ENCODE measurements at places on chromosomes 13 and 19. TPM values are rescaled to one million over a fixed set of nuclear protein-coding genes. Genes with fewer than 3 reads are reported as not detected.

- no peak for DNase-seq
These were observed 3.1 kb downstream of the SHISA2 start for GRCh38 chr13:26048741-26049140.

DNA sequence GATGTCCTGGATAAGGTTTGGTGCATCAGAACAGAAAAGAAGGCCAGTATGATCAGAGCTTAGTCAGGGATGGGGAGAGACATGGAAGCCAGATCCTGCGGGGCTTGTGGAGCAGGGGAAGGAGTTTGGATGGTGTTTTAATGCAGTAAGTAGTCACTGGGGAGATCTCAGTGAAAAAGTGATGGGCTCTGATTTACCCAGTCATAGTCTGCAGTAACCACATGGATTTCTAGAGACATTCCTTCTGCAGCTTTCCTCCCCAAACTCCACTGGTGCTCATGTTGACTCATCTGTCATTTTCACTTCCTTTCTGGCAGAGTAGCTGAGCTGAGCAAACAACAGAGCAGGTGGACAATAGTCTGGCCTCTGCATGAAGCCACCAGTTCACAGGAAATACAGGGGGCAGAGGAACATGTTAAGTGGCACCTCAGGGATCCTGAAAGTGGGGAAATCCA, 144.1 kb downstream of the DPF1 start:
- DNase-seq, result peak; percentile 96

DNA sequence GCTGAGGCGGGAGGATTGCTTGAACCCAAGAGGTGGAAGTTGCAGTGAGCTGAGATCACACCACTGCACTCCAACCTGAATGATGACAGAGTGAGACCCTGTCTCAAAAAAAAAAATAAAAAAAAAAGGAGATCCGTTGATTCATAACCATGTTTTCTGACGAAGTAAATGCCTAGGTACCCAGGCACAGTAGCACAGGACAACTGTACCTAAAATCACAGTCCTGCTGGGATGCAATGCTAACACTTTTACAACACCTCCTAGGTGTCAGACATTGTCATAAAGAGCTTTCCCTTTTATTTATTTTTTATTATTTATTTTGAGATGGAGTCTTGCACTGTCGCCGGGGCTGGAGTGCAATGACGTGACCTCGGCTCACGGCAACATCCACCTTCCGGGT, 2.5 kb upstream of the TTC9B start:
- DNase-seq, result no peak

- no peak for DNase-seq
These were observed 1169.6 kb downstream of the EFNB2 start for GRCh38 chr13:105365831-105366230.

DNA sequence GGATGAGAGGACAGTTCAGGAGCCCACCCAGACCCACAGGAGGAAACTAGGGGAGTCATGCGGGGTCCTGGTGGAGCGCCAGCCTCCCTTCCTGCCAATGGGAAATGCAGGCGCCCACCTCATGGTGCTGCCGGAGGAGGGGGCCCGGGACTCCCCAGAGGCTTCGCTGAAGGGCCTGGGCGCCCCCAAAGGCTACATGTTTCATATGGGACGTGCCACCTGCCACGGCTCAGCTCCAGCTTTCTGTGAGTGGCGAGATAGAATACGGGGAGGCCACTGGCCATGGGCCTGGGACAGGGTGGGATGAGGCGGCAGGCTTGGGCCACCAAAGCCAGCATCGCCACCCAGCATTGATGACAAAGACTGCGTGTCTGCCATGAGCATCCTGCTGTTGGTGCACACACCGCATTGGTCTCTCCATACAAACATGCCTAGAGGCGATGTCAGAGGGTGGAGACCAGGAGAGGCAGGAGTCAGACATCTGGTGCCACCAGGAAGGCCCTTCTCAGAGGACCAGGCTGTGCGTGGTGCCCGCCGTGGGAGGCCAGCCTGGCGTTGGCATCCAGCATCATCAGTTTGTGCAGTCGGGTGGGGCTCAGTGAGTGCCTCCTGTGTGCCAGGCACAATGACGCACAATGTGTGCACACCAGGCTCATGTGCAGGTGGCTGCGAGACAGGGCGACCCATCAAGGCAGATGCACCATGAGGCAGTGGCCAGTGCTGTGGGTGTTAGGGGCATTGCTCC, 1.2 kb upstream of the F10 start:
- no peak for DNase-seq

DNA sequence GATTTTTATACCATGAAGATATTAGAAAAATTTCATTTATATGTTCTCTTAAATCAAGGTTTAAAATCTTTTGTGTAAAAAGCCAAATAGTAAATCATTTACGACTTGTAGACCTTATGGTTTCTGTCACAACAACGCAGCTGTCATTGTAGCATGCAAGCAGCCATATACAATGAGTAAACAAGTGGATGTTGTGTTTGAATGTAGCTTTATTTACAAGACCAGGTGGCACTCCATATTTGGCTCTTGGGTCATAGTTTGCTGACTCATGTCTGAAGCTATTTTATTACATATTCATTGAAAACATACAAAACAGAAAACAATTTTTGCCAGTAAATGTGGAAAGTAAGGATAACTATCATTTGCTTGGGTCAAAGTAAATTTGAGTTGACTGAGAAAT, 930.8 kb downstream of the SLITRK5 start:
- DNase-seq, result peak; percentile 15

GRCh38 chr13:38688674-38689073, 1.8 kb downstream of the FREM2 start:
- no peak for DNase-seq

GRCh38 chr19:47272448-47273312, 2.0 kb upstream of the INAFM1 start:
- DNase-seq, result peak; percentile 35

GRCh38 chr13:113803409-113804016, 44.5 kb downstream of the TMEM255B start:
- DNase-seq, result no peak

GRCh38 chr19:33513424-33513823, 8.2 kb downstream of the PEPD start:
- no peak for DNase-seq

DNA sequence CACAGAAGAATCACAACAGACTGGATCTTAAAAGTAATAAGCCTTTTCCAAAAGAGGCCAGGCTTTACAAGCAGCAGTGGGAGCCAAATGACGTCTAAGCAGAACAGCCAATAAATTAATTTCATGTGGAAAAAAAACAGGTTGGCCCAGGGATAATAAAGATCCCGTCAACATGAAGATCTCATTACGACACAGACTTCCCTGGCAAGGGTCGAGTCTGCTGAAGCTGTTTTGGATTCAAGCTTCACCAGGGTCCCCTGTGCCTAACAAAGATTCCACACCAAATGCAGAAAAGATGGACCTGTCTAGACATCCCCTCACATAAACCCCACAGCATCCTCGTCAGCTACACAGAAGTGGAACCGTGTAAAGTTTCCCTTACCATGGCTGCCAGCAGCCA, 215.1 kb upstream of the ZNF507 start:
- no peak for DNase-seq

DNA sequence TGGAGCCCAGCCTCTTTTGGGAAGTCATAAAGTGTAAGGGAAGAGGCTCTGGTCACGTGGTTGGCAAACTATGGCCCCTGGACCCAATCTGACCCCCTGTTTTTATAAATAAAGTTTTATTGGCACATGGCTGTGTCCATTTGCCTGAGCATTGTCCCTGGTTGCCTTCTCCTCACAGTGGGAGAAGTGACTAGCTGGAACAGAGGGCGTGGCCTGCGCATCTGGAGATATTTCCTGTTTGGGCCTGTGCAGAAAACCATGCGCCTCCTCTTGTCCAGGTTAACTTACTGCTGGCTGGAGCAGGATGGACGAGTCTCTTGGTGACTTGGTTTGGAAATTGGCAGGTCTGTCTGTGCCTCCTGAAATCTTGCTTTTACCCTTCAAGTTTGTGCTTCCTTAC, 48.3 kb downstream of the KDM4B start:
- no peak for DNase-seq

DNA sequence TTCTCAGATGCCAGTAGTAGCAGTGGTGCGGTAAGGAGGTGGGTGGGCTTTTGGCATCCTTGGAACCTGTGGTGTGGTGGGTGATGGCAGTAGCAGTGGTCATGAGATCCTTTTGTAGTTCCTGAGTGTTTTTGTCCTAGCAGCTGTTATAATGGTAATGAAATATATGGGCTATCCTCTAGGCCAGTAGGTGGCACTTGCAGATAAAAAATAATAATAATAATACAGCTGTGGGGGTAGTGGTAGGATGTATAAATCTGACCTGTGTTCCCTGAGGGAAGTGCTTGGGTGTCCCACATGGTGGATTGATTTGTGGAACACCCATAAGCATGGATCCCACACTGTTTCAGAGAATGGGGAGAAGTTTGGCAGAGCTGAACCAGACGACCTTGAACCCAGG, 334.0 kb downstream of the SLITRK5 start:
- peak; percentile 9 for DNase-seq

DNA sequence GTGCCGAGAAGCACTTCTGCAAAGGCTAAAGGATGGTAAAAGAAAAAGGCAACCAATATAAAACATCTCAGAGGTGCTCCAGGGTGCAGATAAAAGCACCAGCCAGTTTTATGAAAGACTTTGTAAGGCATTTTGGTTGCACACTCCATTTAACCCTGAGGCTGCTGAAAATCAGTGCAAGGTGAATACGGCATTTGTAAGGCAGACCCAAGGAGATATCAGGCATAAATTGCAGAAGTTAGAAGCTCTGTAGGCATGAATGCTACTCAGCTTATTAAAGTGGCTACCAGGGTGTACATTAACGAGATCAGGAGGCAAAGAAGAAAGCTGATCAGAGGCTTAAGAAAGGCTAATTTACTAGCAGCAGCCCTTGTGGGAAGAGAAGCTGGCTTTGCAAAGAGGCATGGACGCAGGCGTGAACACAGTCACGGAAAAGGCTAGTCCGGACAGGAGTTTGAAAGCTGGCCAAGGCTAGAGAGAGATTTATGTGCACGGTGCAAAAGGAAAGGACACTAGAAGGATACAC, 99.6 kb downstream of the ZNF429 start:
- peak; percentile 15 for DNase-seq

- DNase-seq, result no peak
These were observed at the start of gene TNNT1 for GRCh38 chr19:55149078-55150003. TNNT1 (minus strand) TSS chr19:55149206; CDS start chr19:55147157, 2,049 bp downstream.

DNA sequence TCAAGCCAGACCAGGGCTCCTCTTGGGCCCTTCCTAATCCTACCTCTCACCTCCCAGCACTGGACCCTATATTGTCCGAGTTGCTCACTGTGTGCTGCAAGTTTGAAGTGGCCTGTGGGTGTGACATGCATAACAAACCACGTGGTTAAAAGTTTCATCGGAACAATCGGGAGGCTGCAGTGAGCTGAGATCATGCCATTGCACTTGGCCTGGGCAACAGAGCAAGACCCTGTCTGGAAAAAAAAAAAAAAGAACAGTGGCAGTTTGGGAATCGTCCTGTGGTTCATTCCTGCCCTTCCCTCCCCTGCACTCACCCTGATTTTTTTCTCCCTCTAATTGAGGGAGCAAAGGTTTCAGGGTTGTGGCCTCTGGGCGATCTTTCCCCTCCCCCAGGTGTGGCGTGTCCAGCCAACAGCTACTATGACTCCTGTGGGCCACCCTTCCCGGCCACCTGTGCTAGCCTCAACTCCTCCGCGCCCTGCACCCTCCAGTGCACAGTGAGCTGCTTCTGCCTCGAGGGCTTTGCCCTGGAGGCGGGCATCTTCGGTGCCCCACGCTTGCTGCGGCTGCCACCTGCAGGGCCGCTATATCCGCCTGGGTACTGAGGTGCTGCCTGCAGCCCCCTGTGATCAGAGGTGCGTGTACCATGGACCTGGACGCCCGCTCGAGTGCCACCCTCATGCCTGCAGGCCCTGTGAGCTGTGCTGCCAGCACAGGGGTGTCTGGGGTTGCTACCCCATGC, 16.3 kb upstream of the FXYD3 start:
- DNase-seq, result no peak

DNA sequence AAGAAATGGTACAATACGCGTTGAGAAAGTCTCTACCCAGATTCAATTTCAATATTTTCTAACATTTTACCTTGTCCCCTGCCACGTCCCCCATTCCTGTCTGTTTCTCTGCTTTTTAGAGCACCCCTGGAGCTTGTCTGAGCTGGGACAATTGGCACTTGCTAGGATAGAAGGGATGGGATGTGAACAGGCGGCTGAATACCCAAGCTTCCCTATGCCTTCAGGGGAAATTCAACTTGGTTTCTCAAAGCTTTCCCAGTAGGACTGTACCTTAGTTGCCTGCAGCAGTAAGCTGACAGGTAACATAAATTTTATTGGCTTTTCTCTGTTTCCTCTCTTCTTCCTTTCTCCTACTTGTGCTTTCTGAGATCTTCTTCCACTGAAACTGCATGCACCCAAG, 1663.3 kb downstream of the EFNB2 start:
- DNase-seq, result no peak

DNA sequence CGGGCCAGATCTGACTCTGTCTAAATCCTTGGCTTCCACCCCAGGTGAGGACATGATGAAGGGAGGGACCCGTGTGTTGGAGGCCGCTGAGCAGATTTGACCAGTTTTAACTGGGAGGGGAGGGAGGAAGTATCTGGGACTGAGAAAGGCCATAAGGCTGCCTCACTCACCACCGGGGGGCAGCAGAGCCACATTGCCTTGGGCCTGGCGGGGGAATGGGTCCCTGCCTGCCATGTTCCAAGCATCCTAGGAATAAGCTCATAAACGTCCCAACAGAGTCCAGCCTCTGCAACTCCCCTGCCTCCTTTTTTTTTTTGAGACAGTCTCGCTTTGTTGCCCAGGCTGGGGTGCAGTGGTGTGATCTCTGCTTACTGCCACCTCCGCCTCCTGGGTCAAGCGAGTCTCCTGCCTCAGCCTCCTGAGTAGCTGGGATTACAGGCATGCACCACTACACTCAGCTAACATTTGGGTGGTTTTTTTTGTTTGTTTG, 15.5 kb downstream of the MAST3 start:
- DNase-seq, result peak; percentile 77

DNA sequence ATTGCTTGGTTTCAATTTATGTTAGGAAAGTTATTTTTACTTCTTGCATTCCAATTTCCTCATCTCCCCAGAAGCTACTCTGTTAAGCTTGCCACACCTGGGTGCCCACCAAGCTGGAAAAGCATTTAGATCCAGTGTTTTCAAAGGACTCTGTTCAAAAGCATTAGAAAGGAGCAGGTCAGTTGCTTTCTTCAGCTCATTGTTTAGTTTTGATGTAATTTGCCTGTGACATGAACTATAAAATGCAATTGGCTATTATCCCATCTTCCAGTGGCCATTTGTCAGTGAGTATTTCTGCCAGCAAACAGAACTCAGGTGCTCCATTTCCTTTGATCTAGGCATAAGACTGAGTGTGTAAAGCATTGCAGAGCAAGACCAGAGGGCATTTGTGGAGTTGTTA, 46.7 kb upstream of the RNF113B start:
- DNase-seq, result no peak

PDX1 gene
- total RNA-seq, result not detected

SLC6A16 gene
- under 0.01 TPM for total RNA-seq

ZNF90 gene
- 2.8 TPM for total RNA-seq

PROZ gene
- total RNA-seq, result not detected
